ENCODE measurements at places on chromosomes 3 and 15.
A peak's percentile ranks its signal among the peaks of the same experiment; 100 is the strongest.

DNA sequence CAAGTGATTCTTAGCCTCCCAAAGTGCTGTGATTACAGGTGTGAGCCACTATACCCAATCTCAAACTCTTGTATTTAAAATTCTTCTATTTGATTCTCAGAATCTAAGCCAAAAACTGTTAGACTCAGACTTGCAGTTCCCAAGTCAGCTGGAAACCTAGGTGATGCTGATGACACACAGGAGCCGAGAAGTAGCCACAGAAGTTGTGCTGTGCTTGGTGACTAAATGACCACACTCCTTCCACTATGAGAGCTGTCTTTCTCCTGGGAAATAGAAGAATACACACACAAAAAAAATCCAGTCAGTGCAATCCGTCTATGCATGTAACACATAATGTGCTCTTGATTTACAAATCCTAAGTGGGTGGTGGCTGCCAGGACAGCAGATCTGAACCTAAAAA lies 33.9 kb downstream of the ILDR1 start:
- DNase-seq: no peak

DNA sequence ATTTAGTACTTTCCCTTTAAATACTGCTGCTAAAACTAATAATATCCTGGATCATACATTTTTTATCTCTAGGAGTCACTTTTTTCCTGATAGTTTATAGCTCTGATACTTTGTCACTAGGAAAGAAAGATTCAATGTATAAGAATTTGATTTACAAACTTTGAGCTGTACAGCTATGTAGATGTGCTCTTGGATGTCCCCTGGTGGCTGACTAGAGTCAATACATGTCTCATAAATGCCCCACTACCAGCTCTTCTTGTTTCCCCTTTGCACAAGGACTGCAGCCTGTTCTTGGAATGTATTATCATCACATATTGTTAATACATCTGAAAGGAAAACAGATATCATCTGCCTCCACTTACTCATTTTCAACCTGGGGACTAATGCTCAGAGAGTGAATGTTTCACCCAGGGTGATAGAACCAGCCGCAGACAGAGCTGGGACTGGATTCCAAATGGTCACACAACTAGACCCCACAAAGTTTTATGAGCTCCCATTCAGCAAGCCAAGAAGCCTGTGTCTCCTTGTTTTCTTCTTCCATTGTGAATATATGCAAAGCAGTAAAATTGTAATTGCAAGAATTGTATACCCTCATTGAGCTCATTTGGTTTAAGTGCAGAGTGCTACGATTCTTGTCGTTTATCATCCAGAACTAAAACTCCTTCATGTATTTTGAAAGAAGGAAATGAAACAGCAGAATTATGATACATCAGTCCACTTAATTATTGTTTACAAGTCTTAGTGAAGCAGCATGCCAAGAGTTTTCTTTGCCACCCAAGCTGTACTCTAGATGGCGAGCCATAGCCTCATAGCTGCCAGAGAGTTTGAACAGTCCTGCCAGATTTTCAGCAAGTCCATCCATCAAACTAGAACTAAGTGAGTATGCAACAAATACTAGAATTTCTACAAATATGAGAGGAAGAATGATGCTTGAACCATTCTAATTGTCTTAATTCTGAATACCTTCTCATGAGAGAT lies 261.6 kb upstream of the LMCD1 start:
- DNase-seq: peak; percentile 2

DNA sequence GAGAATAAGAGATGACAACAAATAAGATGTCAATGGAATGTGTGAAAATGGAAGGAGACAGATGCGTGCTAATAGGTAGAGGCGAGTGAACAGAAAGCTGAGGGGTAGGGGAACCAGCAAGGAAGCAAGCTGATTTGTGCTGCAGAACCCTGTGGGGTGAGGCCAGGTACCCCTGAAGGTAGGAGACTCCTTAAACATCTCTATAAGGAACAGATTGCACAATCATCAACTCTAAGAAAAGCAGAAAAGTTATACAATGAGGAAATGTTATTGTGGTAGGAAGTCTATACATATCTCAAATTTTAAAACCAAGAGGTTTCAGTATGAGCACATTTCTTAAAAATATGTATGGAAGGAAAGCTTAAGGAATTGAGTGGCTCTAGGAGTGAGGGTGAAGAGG lies 315.0 kb upstream of the TPM1 start:
- no peak for DNase-seq

DNA sequence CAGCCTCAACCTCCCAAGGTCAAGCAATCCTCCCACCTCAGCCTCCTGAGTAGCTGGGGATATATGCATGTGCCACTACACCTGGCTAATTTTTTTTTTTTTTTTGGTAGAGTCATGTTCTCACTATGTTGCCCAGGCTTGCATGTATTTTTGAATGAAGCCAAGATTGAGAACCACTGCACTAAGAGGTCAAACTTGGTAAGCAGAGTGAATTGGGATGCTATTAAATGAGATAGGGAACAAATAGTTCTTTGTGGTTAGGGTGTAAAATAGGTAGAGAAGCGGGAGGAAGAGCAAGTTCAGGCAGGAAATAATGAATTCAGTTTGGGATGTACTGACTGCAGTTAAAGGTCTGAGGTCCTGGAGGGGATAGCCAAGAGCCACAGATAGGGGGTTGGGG lies 39.9 kb upstream of the PIAS1 start:
- no peak for DNase-seq

DNA sequence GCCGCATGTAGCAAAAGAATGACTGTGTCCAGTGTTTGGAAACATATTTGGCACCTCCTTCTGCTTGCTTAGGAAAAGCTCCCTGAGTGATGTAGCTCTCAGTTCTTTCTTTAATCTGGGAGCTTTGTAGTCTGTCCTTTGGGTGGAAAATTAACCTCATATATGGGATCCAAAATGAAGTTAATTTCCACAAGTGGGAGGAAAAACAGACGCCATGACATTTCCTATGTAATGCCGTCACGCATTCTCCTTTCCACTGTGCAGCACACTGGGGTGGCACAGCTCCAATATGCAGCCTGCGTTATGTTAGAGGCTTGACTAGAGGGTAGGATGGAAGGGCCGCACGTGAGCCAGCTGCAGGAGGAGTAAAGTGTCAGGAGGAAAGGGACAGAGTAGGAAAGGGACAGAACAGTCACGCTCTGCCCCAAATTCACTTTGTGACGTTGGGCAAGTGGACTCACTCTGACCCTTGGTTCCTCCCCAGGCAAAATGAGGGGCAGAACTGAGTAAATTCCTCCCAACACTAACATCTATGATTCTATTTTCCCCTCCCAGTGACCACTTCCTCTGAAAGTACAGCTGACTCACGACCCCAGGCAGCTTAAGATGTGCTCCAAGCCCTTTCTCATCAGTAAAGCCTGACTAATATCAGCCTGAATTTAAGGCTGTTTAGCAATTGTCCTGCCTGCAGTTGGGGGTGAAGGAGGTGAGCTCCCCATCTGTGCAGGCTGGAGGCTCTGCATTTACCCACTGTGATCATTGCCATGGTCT lies 176.5 kb upstream of the PFN2 start:
- no peak for DNase-seq

Data from stimulated activated CD4-positive, alpha-beta T cell treated with anti-CD3 and anti-CD28 coated beads, Interleukin-4, amount 100 ng/mL, for 4 hours (primary cell).